ENCODE measurements at places on chromosomes 13 and 19.

GRCh38 chr13:42649831-42650230, 75.9 kb downstream of the TNFSF11 start:
- no peak for DNase-seq

GRCh38 chr13:33153421-33154404, 131.8 kb downstream of the STARD13 start:
- no peak for DNase-seq

- no peak for DNase-seq
These were observed 13.3 kb downstream of the KCNC3 start for GRCh38 chr19:50315773-50316448.

DNA sequence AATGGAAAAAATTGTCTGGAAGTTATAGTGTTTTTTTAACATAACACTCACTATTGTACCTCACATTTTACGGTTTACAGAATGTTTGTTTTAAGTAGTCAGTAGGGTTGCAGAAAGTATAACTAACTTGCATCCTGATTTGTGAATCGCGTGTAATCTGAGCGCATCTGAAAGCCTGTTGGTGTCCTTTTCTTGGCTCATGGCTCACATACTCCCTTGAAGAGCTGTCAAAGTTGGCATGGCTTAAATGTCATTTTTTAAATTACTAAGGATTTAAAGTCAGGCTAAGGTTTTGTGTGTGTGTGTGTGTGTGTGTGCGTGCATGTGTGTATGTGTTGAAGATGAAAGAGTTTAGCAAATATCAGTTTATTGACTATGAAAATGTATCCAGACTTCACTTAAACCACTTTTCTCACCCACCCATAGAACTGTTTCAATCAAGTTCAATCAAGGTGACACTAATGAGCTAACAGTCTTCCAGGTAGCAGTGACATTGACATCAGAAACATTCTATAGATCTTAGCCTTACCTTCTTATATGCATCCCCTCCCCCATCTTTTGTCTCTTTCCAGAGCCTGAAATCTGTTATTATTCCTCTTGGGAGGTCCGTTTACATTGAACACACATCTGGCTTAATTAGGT, 480.4 kb upstream of the SGCG start:
- DNase-seq: peak; percentile 33

DNA sequence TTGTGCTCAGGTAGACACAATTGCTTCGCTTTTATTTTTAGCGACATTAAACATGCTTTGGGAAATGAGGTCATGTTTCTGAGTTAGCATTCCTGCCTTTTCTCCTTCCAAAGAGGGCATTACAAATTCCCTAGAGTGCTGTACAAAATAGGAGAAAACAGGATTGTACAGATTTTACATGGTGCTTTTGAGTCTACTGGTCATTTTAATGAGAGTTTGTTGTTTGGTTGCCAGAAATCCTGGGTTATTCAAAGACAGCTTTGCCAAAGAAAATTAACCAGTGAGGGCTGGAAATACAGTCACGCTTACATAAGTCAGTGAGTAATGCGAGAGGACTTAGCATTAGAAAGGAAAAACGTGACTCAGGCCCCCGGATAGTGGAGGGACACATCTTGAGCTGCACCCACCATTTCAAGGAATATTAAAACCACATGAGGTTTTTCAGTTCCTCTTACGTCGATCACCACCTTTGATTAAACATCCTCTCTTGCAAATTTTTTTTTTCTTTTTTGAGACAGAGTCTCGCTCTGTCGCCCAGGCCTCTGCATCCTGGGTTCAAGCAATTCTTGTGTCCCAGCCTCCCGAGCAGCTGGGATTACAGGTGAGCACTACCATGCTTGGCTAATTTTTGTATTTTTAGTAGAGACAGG, 55.4 kb downstream of the SACS start:
- no peak for DNase-seq
